ENCODE measurements at places on chromosomes 2 and 18. TPM values are rescaled to one million over a fixed set of nuclear protein-coding genes. Genes with fewer than 3 reads are reported as not detected.

The CRYBA2 gene
- total RNA-seq, result 0.31 TPM

The AQP12B gene
- not detected for total RNA-seq

The GREB1 gene
- 78.1 TPM for total RNA-seq

The MC5R gene
- total RNA-seq, result not detected

The PSD4 gene
- total RNA-seq, result 2.8 TPM

Data from melanocyte of skin (primary cell).